ENCODE measurements at places on chromosomes 1 and 21. TPM values are rescaled to one million over a fixed set of nuclear protein-coding genes. Genes with fewer than 3 reads are reported as not detected.

The IFFO2 gene
- total RNA-seq = 3.2 TPM

DNA sequence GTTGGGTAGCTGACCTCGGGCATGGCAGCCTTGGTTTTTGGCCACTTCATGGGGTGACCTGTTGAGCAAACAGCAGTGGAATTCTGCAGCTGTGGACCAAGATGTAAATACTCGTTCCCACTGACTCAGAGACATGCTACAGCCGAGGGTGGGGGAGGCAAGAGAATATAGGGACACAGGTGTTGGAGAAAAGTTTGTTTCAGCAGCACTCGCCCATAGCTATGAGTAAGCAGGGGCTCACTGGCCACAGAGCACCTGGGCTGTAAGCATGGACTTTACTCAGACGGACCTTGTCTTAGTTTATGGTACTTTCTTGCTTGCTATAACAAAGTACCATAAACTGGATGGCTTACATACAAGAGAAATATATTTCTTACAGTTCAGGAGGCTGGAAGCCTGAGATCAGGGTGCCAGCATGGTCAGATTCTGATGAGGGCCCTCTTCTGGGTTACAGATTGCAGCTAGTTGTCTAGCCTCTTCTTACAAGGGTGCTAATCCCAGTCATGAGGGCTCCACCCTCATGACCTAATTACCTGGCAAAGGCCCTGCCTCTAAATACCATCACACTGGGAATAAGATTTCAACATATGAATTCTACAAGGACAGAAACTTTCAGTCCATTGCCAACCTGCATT, 437.2 kb upstream of the DAB1 start:
- no peaks in the 10 kb centered on the region for H3K4me1 ChIP-seq
- H3K27me3 ChIP-seq = no peaks in the 10 kb centered on the region
- no peak for DNase-seq
- no peaks in the 10 kb centered on the region for H3K36me3 ChIP-seq
- H3K4me3 ChIP-seq = no peak overlapping the region

GRCh38 chr1:9473032-9473807, 66.0 kb upstream of the SLC25A33 start:
- H3K27ac ChIP-seq = peak overlapping the region; percentile 4
- peak; percentile 60 for DNase-seq
- H3K27me3 ChIP-seq = peaks cover 15% of the 10 kb centered on the region
- no peak overlapping the region for H3K4me3 ChIP-seq
- peaks cover 5% of the 10 kb centered on the region for H3K4me1 ChIP-seq

The B3GALT2 gene
- total RNA-seq = 58.7 TPM

GRCh38 chr1:184116287-184116686, 64.8 kb downstream of the TSEN15 start:
- no peaks in the 10 kb centered on the region for H3K36me3 ChIP-seq
- DNase-seq = no peak
- no peak overlapping the region for H3K27ac ChIP-seq

GRCh38 chr1:233544304-233544703, 69.6 kb upstream of the KCNK1 start:
- no peak for DNase-seq
- H3K4me1 ChIP-seq = no peaks in the 10 kb centered on the region
- H3K4me3 ChIP-seq = no peak overlapping the region
- H3K27ac ChIP-seq = no peak overlapping the region
- no peaks in the 10 kb centered on the region for H3K27me3 ChIP-seq

The HHIPL2 gene
- not detected for total RNA-seq

GRCh38 chr1:204950353-204951001, 79.8 kb downstream of the NFASC start:
- no peak for DNase-seq
- no peak overlapping the region for H3K27ac ChIP-seq
- no peak overlapping the region for H3K4me3 ChIP-seq

GRCh38 chr1:58829866-58830265, 46.0 kb upstream of the JUN start:
- no peak overlapping the region for H3K27ac ChIP-seq
- no peaks in the 10 kb centered on the region for H3K36me3 ChIP-seq
- no peaks in the 10 kb centered on the region for H3K27me3 ChIP-seq
- no peak overlapping the region for H3K4me3 ChIP-seq

The OR2L3 gene
- total RNA-seq = not detected

The LEFTY2 gene
- 0.73 TPM for total RNA-seq

GRCh38 chr1:232620356-232620969, 9.5 kb downstream of the SIPA1L2 start:
- peaks cover 100% of the 10 kb centered on the region for H3K4me1 ChIP-seq
- no peaks in the 10 kb centered on the region for H3K27me3 ChIP-seq
- H3K4me3 ChIP-seq = no peak overlapping the region
- no peaks in the 10 kb centered on the region for H3K36me3 ChIP-seq
- peak overlapping the region; percentile 77 for H3K27ac ChIP-seq
- DNase-seq = no peak

DNA sequence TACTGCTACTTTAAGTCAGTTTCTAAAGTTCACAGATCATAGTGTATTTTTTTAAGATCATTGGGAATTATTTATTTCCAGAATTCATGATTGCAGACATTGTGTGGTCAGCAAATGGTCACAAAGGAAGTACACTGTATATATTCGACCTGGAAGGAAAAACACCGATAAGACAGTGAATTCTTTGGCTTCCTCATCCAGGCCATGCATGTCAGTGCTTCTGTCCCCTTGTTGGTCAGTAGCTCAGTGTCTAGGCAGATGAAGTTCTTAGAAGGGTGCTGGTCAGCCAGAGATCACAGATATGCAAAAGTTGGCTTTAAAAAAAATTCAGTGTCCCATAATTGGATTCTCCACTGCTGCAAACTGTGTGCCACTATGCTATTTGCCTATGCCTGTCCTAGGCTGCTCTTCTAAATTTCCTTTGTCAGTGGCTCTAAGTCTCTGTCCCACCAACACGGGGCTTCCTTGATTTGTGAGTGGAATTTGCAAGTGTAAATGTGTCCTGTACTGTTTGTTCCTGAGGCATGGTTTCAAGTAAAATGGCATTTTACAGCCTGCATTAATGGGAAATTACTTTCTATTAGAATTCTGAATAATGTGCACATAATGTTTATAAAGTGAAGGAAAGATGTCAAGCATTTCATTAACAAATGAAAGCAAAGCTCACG, 12.0 kb upstream of the VAMP4 start:
- H3K36me3 ChIP-seq = no peaks in the 10 kb centered on the region
- no peak for DNase-seq
- H3K27ac ChIP-seq = no peak overlapping the region
- no peaks in the 10 kb centered on the region for H3K27me3 ChIP-seq
- H3K4me3 ChIP-seq = no peak overlapping the region

The KRTAP21-2 gene
- total RNA-seq = not detected

The C1orf167 gene
- total RNA-seq = 2.4 TPM

- no peaks in the 10 kb centered on the region for H3K4me1 ChIP-seq
- H3K27ac ChIP-seq = no peak overlapping the region
- H3K4me3 ChIP-seq = no peak overlapping the region
- peaks cover under 1% of the 10 kb centered on the region for H3K27me3 ChIP-seq
Measured at GRCh38 chr21:41548781-41549180, 40.8 kb upstream of the TMPRSS2 start.

The SHE gene
- 9.9 TPM for total RNA-seq

The SH2D5 gene
- total RNA-seq = not detected

The FCAMR gene
- total RNA-seq = not detected

GRCh38 chr1:151891512-151891911, 17.8 kb downstream of the THEM4 start:
- DNase-seq = no peak
- no peak overlapping the region for H3K27ac ChIP-seq
- no peak overlapping the region for H3K4me3 ChIP-seq
- no peaks in the 10 kb centered on the region for H3K4me1 ChIP-seq
- H3K36me3 ChIP-seq = peaks cover 26% of the 10 kb centered on the region

The SELE gene
- total RNA-seq = 0.89 TPM

DNA sequence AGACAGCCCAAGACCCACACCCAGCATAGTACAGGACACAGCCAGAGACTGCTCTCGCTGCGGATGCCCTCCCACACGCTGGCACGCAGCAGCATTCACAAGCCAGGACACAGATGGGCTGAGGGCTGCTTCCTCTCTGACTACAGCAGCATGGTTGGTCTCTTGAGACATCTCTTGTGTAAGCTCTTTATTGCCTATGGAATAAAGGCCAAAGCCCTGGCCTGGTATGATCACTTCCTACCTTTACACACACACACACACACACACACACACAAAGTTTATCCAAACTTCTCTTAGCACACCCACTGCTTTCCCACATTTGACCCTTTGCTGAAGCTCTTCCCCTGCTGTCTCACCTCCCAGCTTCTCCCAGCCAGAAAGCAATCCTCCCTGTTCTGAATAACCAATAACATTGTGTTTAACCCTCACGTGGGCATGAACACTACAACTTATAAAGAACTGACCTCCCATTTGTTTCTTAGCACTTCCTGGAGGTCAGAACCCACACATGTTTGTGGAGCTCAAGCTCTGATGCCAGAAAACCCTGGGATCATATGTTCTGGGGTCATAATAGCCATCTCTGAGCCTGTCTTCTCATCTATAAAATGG, 1.2 kb upstream of the LUZP1 start:
- H3K27me3 ChIP-seq = no peaks in the 10 kb centered on the region
- DNase-seq = peak; percentile 55
- peak overlapping the region; percentile 96 for H3K27ac ChIP-seq
- H3K4me1 ChIP-seq = peaks cover 54% of the 10 kb centered on the region

- no peaks in the 10 kb centered on the region for H3K27me3 ChIP-seq
- H3K36me3 ChIP-seq = no peaks in the 10 kb centered on the region
- DNase-seq = no peak
- no peaks in the 10 kb centered on the region for H3K4me1 ChIP-seq
- H3K27ac ChIP-seq = no peak overlapping the region
- no peak overlapping the region for H3K4me3 ChIP-seq
Measured at GRCh38 chr21:19537116-19537515, 1133.5 kb upstream of the TMPRSS15 start.

The PTAFR gene
- 2.2 TPM for total RNA-seq

DNA sequence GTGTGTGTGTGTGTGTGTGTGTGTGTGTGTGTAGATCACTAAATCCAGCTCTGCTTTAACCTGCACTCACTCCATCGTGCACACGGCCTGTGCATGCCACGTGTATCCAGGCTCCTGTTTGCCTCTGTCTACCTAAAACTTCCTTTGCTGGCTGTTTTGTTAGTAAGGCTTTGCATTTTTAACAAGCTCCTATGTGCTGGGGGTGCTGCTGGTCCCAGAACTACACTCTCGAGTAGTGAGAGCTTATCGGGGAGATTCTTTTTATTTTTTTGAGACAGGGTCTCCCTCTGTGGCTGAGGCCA, 596 bp upstream of the TCEA3 start:
- peak overlapping the region; percentile 91 for H3K27ac ChIP-seq
- peaks cover 20% of the 10 kb centered on the region for H3K36me3 ChIP-seq
- DNase-seq = no peak
- no peaks in the 10 kb centered on the region for H3K27me3 ChIP-seq
- no peak overlapping the region for H3K4me3 ChIP-seq

The CD2 gene
- not detected for total RNA-seq

DNA sequence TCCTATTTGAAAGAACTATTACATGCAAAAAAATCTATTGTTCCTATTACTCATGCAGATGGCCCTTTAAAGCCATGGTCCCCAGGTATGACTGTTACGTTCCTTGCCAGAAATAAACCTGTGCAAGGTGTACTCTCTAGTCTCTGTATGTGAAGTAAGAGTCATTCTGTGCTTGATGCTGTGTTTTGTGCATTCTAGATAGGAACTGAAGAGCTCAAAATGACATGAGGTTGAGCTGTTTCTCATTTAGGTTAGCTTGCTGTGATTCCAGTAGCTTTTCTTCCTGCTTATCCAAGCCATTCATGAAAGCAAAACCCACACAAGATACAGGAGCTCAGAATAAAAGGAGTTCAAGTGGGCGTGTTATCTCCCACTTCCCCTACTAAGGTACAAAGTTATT, 64.3 kb upstream of the ZNF326 start:
- no peaks in the 10 kb centered on the region for H3K4me1 ChIP-seq
- no peak for DNase-seq
- no peak overlapping the region for H3K4me3 ChIP-seq
- H3K27me3 ChIP-seq = no peaks in the 10 kb centered on the region
- peaks cover 18% of the 10 kb centered on the region for H3K36me3 ChIP-seq

- H3K27me3 ChIP-seq = no peaks in the 10 kb centered on the region
- H3K4me1 ChIP-seq = no peaks in the 10 kb centered on the region
- DNase-seq = no peak
- H3K4me3 ChIP-seq = no peak overlapping the region
- H3K36me3 ChIP-seq = no peaks in the 10 kb centered on the region
- no peak overlapping the region for H3K27ac ChIP-seq
Measured at GRCh38 chr1:192530254-192530653, 45.3 kb upstream of the RGS1 start.

GRCh38 chr1:178335426-178335825, 161.3 kb downstream of the CLEC20A start:
- DNase-seq = no peak
- no peaks in the 10 kb centered on the region for H3K36me3 ChIP-seq
- H3K27ac ChIP-seq = no peak overlapping the region
- no peak overlapping the region for H3K4me3 ChIP-seq
- H3K4me1 ChIP-seq = no peaks in the 10 kb centered on the region
- H3K27me3 ChIP-seq = no peaks in the 10 kb centered on the region

DNA sequence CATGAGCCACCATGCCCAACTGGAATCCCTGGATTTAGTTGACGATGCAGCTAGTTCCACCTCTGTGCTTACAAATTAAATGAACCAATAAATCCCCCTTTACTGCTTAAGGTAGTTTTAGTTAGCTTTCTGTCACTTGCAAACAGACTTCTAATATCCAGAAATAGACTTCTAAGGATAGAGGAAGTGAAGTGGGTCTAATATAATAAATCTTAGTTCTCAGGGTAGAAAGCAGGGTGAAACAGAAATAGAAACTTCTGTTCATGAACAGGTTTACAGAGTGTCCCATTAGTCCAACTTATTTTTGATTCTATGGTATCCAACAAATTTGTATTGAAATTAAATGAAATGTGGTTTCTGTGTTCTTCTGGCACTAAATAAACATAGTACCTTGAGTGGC, 20.1 kb downstream of the BCAS2 start:
- H3K27ac ChIP-seq = no peak overlapping the region
- no peaks in the 10 kb centered on the region for H3K27me3 ChIP-seq
- no peaks in the 10 kb centered on the region for H3K4me1 ChIP-seq
- DNase-seq = no peak
- H3K36me3 ChIP-seq = no peaks in the 10 kb centered on the region
- no peak overlapping the region for H3K4me3 ChIP-seq

The PLCH2 gene
- total RNA-seq = 0.07 TPM

GRCh38 chr1:213333121-213333520, 282.1 kb downstream of the RPS6KC1 start:
- H3K4me1 ChIP-seq = no peaks in the 10 kb centered on the region
- no peak overlapping the region for H3K27ac ChIP-seq
- no peak overlapping the region for H3K4me3 ChIP-seq
- H3K27me3 ChIP-seq = no peaks in the 10 kb centered on the region
- no peak for DNase-seq

- DNase-seq = no peak
- H3K27ac ChIP-seq = no peak overlapping the region
- H3K36me3 ChIP-seq = no peaks in the 10 kb centered on the region
- no peak overlapping the region for H3K4me3 ChIP-seq
Measured at GRCh38 chr1:40699787-40700186, 8.3 kb downstream of the NFYC start.

- no peaks in the 10 kb centered on the region for H3K27me3 ChIP-seq
- H3K27ac ChIP-seq = no peak overlapping the region
- no peaks in the 10 kb centered on the region for H3K36me3 ChIP-seq
- H3K4me3 ChIP-seq = no peak overlapping the region
- peaks cover 9% of the 10 kb centered on the region for H3K4me1 ChIP-seq
Measured at GRCh38 chr1:216914974-216915373, 191.7 kb upstream of the ESRRG start.

- H3K4me1 ChIP-seq = no peaks in the 10 kb centered on the region
- no peaks in the 10 kb centered on the region for H3K27me3 ChIP-seq
- no peak for DNase-seq
- no peaks in the 10 kb centered on the region for H3K36me3 ChIP-seq
- H3K27ac ChIP-seq = no peak overlapping the region
Measured at GRCh38 chr21:20388400-20388799, 609.8 kb upstream of the NCAM2 start.
